ENCODE measurements at places on chromosomes 7 and 10. TPM values are rescaled to one million over a fixed set of nuclear protein-coding genes. Genes with fewer than 3 reads are reported as not detected.

GRCh38 chr10:83182076-83182475 is 957.2 kb upstream of the GHITM start:
- DNase-seq: no peak

DNA sequence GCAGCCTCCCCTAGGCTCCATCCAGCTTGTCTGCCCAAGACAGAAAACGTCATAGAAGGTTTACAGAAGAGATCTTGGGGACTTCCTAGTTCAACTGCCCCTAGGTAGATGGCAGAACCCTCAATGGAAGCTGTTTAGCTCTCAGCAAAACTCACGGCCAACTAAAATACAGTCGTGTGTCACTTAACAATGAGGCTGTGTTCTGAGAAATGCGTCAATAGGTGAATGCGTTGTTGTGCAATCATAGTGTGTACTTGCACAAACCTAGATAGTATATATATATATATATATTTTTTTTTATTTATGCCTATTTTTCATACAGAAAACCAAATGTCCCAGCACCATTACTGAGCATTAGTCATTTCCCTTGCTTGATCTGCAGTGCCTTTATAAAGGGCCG is 100.4 kb upstream of the SH2B2 start:
- no peak for DNase-seq

DNA sequence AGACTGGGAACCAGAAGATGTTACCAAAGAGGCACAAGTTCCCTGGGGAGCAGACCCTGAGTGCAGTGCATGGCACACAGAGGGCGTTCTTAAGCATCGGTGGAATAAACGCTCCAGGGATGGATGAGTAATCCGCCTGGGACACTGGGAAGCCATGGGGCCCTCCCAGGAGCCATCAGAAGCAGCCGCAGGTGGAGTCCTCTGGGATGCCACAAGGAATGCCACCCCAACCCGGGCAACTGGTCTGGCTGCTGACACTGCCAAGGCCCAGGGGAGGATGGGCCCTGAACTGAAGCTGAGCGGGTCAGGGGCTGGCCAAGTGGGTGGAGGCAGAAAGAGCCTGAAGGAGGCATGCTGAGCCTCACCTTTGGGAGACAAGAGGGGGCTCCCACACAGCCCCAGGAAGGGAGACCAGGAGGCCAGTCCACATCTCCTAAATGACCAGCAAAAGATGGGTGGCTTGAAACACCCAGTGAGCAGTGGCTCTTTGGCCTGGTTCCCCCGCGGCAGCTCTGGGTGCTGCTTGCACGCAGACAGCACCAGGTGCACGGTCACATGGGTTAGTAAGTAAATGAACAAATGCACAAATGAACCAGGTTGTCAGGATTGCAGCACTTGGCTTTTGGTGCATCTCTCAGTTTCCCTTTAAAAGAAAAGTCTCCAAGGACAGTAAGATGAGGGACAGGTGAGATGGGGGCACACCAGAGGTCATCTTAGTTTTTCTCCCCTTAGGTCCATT is 141.3 kb upstream of the ZMIZ1 start:
- DNase-seq: no peak

GRCh38 chr7:158025686-158026600 is 561.7 kb downstream of the PTPRN2 start:
- DNase-seq: no peak

DNA sequence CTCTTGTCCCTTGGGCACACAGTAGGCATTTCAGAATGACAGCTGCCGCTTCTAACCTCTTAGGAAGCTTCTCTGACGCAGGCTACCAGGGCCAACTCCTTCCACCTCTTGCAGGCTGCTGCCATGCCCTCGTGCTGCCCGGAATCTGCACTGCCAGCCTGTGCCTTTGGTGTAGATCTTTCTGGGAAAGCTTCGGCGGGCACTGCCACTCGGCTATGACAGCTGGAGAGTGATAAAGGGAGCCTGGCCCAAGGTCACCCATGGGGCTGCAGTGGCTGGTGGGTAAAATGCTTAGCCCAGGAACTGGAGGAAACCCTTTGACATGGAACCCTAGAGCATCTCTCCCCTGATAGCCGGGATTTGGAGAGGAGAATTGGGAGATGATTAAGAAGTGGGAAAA is 78.0 kb upstream of the C1QL3 start:
- DNase-seq: no peak

DNA sequence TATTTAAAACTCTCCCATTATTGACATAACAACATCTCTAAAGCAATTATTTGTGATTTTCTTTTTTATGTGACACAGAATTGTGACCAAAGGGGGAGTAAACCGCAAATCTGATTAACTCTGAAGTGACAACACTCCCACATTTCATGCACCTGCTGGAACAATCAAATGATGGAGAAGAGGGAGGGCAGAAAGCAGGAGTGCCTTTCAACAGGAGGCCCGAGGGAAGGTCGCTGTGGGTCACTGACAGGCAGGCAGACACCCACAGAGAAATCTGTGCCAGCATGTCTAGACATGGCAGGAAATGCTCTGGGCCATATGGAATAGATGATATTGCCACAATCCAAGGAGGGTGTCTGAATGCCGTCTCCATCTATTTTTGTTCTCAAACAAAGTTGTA is 247.3 kb downstream of the DOCK4 start:
- DNase-seq: no peak

DNA sequence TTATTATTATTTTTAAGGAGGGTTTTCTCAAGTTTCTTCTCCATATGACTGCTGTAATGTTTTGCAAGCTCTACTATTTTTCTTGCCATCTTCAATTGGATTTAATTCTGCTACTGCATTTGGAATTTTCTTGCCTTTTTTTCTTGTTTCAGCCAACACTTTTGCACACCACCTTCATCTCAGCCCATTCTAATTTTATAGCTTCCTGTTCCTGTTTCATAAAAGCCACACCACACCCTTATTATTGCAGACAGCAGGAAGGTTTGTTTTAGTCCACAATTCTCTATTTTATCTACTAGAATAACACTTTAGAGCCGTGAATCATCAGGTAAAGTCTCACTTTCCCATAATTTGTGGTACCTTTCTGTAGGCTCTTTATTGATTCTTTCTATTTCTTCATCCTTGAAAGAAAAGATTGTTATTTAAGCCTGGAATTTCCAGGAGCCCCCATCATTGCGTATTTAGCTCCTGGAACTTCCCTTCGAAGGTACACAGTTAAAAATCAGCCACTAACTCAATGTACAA is 209.3 kb upstream of the TBX20 start:
- no peak for DNase-seq

CHAT gene
- total RNA-seq: not detected

GRCh38 chr7:15317215-15317614 is 244.6 kb downstream of the AGMO start:
- no peak for DNase-seq

DNA sequence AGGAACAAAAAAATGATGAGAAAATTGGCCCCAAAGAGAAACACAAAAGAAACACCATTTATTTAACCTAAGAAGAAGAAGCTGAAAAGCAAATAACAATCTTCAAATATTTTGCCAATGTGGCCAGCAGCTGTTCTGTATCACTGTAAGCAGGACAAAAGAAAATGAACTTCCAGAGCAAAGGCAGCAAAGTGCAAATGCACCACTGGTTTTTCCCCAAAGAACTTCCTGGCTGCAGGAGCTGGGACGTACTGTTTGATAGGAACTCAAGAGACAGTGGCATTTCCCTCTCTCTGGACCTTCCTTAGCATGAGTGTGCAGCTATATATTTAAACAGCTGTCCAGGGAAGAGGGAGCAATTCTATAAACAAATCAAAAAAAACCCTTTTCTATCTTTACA is 60.4 kb downstream of the RNLS start:
- no peak for DNase-seq

DNA sequence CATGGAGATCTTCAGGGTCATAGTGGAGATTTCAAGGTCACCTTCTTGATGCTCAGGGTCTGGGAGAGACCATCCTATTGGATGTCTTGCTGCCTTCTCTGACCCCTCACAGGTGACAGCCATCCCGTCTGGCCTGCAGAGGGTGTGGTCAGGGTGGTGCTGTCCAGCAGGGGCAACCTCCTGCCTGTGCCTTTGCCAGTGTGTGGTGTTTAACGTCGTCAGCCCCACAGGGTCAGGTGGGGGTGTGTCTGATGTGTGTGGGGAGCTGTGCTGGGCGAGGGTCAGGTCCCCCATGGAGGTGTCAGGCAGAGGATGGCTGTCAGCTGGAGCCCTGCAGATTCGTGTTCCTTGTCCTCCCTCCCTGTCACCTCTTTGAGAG is 16.5 kb downstream of the ADCY1 start:
- DNase-seq: no peak

- no peak for DNase-seq
Measured at GRCh38 chr10:8278099-8278498, 223.6 kb downstream of the GATA3 start.

DNA sequence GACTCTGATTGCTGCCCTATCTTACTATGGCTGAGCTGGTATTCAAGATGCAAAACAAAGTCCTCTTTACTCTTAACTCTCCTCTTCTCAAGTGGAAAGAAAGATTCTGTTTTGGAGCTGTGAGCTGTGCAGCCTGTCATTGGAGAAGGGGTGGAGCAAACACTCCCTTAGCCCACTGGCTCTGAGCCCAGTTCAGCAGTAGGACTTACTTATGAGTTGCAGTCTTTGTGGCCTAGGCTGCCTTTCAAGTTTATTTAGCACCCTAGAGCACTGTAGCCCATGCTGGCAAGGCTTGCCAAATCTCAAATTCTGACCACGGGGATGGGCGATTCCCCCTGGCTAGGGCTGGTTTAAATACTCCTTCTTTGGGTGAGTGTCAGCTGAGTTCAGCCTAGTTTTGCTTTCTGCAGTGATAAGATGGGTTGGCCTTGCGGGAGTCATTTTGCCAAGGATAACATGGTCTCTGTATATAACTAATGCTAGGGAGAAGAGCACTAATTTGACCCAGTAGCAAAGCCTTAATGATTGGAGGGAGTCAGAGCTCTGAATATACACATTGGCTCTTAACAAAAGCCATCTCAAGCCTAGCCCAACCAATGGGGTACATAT is 110.2 kb downstream of the MYO3A start:
- DNase-seq: no peak

- DNase-seq: no peak
Measured at GRCh38 chr7:36792421-36792820, 68.1 kb upstream of the AOAH start.

DNA sequence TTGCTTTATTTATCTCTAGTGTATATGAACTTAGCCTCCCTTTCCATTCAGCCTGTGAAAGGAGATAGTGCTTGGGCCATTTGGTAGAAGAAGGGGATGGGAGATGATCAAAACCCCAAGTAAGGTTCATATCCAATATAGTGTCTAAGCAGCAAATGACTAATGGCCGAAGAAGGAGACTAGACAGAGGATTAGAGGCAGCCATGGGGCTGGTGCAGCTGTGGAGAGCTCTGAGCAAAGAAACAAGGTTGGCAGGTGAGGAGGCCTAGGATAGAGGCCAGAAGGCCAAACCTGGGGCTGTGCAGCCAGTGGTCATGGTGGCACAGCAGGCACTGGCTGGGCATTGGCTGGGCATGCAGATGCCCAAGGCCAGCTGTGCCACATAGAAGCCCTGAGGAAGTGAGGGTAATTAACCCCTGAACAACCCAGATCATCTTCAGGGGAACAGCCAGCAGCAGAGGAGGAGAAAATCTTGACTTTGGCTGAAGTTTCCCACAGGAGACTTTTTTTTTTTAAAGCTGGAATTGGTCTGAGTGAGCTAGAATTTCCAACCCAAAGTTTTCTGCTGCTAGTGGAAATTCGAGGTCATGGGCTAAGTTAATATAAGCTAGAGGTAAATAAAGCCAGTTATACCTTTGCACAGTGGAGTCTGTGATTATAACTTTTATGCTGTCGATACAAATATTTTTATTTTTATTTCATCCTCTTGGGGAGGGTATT is 10.3 kb upstream of the CPA1 start:
- DNase-seq: no peak

YKT6 gene
- 68.1 TPM for total RNA-seq

SUGCT gene
- total RNA-seq: 3.3 TPM

DNA sequence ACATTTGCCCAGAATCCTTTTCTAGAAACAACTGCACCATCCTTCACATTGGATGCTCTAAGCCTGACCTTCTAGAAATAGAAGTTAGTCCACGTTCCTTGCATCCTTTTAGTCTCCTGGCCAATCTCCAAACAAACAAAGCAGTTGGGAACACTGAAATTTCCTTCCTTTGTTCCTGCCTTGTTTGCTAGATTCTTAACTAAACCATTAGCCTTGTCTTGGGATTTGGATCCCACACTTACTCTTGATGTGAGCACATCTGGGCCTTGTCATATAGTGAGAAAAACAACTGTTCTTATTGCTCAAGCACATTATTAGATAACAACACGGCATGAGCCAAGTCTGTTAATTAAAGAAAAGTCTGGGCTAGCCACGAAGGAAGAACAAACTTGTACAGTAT is 319.3 kb upstream of the GHITM start:
- DNase-seq: no peak

DNA sequence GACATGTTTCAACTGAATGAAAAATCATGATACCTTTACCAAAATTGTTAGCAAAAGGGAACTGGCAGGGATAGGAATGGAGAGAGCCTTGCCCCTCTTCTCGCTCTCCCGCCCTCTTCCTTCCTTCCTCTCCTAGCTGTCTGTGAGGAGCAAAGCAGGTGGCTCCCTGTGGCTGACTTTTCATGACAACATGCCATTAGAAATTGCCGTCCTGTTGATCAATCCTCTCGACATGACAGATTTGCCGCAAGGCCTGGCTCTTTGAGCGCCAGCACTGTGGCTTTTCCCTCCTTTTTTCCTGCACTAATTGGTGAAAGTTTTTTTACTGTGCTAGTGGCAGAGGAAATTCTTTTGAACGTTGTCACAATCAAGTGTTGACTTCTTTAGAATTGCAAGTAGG is 171.1 kb downstream of the TCF7L2 start:
- no peak for DNase-seq

GRCh38 chr7:132575419-132575981 is 770 bp downstream of the PLXNA4 start:
- DNase-seq: no peak

DNA sequence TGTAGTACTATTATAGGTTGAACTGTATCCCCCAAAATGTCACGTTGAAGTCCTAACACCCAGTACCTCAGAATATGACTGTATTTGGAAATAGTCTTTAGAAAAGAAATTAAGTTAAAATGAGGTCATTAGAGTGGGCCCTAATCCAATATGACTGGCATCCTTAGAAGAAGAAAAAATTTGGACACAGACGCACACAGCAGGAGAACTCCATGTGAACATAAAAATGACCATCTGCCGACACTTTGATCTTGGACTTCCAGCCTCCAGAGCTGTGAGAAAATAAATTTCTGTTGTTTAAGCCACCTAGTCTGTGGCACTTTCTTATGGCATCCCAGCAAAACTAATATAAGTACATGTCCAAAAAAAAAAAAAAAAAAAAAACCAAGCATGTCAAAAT is 225.8 kb downstream of the PARD3 start:
- DNase-seq: no peak

FOXI2 gene
- total RNA-seq: not detected

STYXL1 gene
- 17.8 TPM for total RNA-seq

- DNase-seq: no peak
Measured at GRCh38 chr10:11197878-11198277, 180.2 kb downstream of the CELF2 start.

DNA sequence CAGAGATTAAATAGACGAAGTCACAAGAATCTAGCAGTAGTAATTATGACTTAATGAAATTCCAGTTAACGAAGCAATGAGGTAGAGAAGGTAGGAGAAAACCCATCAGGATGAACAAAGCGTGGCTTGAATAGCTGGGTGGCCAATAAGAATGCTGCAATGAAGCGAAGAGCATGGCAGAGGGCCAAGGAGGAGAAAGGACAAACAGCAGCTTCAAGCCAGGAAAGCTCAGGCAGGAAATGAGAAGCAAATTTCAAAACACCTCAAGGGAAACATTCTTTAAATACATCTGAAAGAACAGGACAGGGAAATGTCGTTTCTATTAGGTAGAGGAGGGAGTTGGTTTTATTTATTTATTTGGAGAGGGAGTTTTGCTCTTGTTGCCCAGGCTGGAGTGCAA is 122.5 kb downstream of the KIAA1217 start:
- DNase-seq: peak; percentile 39

SEMA3E gene
- 0.22 TPM for total RNA-seq

All from gastrocnemius medialis (tissue), 4 donors.